NCI-H1436 treated with DMSO at 0.1 percent for 48 hours (cell line): ENCODE measurements at places on chromosomes 2 and 18.

- DNase-seq = no peak
These were observed 346.6 kb upstream of the KCNH7 start for GRCh38 chr2:163185160-163185559.

DNA sequence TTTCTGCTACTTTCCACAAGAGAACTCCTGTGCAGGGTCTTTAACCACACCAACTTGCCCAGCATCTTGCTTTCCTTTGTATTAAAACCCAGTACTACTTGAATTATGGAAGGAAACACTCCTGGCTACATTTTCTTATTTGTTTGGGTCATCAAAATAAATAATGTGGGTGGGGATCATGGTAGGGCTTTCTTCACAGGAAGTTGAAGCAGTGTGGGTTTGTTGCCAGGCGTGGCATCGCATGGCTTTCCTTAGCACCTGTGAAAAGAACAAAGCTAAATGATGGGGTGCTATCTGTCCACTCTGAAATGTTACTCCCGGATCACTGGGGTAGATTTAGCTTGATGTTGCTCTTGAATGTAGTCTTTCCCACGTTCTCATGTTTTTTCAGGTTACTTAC, 18.7 kb downstream of the ARHGAP25 start:
- DNase-seq = no peak

- DNase-seq = no peak
These were observed 1342.0 kb upstream of the ZEB2 start for GRCh38 chr2:145861940-145862339.

DNA sequence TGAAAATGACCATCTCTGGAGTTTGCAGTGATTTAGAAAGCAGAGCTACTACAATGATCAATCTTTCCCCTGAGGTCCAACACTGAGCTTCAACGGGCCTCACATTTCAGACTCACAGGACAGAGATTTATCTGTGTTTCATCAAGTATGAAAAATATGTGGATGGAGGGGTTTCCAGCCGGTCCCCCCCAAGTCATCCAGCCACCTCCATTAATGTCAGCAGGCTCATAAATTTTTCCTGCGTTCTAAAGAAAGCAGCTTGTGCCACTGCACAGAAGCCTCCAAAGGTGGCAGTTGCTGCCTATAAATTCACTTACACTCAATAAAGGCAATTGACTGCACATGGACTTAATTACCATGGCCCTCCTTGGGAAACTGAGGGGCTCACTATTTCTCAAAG, 117.4 kb upstream of the ACKR3 start:
- DNase-seq = no peak

- DNase-seq = no peak
These were observed 205.4 kb upstream of the CDH2 start for GRCh38 chr18:28382215-28382879.

GRCh38 chr2:132774189-132774588, 104.2 kb upstream of the LYPD1 start:
- no peak for DNase-seq

DNA sequence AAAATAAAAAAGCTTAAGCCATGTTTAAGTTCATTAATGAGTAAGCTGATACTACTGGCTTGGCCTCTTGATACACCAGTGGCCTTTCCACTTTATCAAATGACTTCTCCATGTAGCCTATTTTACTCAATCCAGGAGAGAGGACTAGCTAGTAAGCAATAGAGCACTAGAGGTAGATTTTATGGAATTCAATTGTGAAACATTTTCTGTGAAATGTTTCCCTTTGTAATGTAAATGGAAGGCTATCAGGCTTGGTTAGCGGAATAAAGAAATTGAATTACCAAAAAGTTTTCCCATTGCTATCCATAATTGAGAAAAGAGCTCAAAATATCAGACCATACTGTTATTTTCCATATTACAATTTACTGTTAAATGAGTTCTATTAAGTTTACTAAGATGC, 515.4 kb upstream of the CDH2 start:
- no peak for DNase-seq

DNA sequence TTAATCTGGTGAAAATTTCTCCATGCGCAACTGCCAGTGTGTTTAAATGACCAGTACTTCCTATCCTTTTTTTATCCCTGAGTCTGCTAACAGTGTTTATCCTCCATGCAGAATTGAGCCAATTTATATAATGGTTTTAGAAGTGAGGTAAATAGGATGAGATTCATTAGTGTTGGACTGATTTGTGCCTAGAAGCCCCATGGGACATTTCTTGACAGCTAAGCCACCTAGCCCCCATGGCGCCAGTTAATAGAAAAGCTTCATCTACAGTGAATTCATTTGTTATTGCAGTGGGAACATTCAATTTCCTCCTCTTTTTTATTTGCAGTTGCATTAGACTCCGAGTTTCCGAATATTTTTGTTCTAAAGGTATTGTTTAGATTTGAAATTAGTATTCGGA, 175.6 kb downstream of the ARL6IP6 start:
- peak; percentile 77 for DNase-seq

DNA sequence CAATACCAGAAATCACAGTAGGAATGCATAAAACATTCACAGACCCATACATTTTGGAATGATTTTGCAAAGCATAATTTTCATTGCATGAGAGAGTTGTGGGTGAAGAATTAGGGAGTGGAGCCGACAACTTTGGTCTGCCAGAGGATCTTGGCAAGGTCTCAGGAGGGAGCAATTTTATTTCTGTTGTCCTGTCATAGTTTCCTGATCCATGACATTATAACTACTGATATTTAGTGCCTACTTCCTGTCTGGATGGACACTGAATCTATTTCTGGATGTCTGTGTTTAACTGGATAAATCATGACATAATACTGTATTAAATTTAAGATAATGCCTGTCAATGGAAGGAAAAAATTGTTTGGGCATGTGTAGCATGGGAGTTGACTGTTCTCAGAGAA, 2.4 kb downstream of the ITGA4 start:
- DNase-seq = no peak

DNA sequence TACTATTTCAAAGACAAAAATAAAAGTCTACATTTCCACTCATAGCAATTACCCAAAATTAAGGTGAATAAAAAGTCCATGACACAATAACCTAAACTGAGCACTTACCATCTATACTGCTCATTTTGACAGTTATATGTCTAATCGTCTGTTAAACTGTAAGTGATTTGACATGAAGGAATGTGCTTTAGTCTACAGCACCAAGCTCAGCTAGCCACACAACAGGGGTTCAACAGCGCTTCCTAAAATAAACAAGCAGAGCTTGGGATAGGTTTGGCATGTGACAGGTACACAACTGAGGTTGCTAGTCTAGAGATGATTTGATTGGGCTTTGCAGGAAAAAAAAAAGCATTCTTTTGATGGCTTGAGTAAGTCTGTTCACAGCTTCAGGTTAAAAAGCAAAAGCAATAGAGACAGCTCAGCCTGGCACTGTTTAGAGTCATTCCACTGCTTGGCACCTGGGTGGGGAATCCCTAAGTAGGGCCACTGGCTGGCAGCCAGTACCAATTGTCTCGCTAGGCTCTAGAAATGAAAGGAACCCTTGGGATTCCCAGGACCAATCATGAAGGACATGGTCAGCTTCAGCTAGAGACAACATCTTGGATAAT, 78.6 kb downstream of the BARD1 start:
- DNase-seq = no peak

DNA sequence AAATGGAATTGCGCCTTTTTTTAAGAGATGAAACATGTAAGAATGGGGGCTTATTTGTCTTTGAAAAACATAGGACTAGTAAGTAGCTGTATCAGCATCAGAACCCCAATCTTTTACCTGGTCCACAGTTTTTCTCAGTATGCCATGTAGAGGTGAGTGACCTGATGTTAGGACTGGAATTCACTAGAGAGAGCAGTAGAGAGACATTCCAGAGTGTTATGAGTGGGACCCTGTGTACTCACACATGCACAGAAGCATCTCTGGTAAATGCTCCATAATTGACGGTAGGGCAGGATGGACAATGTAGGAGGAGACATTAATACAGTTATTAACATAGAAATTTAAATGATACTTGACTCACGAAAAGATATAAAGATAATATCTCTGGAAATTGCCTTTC, 1.4 kb upstream of the GALNT13 start:
- peak; percentile 38 for DNase-seq

DNA sequence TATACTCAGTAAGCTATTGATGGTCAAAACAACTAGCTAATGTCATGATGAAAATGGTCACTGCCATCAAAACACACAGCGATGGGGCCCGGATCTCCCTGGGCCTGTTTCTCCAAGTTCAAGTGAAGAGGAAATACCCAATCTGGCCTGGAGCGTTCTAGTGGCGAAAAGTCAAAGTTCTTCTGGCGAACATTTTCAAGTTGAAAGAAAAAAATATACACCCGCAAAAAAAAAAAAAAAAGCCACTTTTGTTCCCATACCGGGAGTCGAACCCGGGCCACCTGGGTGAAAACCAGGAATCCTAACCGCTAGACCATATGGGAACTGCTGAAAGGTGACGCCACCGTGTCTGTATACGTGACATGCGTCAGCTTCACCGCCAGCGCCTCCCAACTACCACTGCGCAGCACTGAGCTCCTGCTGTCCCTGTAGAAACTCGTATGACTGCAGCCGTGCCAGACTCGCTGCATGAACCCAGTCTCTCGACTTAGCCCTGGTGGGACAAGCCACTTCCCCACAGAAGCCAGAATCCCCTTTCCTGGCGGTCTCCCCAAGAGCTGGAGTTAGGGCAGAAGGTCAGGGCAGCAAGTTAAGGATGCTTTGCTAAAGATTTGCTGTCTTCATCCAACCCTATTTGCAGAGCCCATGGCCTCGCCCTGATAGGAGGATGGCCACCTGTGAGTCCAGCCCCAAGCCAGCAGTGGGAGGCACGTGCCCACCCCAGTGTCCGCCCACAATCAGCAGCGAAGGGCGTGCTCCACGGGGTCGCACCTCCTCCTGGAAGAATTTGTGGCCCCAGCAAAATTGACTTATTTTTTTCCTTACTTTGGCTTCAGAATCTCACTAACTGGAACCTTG, 5.6 kb upstream of the IMP4 start:
- DNase-seq = peak; percentile 42

DNA sequence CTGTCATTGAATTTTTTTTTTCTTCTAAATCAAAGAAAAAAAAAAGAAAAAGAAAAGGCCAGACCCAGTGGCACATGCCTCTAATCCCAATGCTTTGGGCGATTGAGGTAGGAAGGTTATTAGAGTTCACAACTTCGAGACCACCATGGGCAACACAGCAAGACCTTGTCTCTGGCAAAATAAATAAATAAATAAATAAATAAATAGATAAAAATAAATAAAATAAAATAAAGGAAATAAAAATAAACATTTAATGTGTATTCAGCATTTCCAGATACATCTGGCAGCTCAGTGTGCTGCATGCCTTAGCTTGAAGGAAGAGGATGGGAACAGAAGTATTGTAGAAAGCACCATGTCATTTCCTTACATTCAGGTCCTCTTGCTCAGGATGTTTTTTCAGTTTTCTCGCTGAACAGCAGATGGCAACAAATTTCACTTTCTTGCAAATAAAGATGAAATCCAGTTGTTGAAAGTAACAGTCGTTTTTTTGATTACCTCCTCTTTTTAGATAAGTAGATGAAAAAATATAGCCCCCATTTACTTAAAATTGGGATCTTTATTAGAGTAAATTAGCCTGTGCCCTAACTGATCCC, 25.7 kb upstream of the FAM178B start:
- DNase-seq = no peak

GRCh38 chr2:105754011-105754410, 9.3 kb downstream of the NCK2 start:
- DNase-seq = no peak

DNA sequence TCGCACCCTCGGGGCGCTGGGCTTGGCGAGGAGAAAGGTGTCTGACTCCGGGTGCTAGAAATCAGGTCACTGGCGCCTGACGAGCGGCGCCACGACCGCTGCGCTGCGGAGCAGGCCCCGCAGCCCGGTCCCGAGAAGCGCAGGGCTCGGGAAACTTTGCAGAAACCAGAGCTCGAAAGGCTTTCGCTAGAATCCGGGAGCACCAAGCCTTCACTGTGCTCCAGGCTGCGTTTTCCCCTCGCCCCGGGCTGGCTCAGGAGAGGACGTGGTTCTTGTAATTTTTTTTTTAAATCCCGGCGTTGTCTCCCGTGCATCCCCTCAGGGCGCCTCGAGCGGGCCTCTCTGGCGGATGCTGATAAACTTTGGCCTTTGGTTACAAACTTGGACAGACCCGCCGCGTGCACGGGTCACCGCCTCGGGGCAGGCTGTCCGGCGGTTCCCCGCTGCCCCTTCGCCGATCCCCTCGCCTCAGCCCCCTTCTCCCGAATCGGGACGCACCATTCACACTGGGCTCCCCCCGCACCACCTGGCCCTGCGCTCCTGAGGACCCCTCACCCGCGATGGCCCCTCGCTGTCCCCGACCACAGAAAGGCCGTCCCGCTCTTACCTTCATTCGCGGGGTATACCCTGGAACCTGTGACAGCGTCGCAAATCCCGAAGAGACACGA, 419 bp downstream of the EPHA4 start:
- DNase-seq = no peak

- no peak for DNase-seq
These were observed 15.9 kb downstream of the SMAD7 start for GRCh38 chr18:48934723-48935432.

GRCh38 chr2:68009526-68009925, 53.3 kb downstream of the C1D start:
- no peak for DNase-seq

- peak; percentile 25 for DNase-seq
These were observed 918.5 kb downstream of the CBLN2 start for GRCh38 chr18:71625556-71626090.
